ENCODE measurements at places on chromosomes 11 and 22.

GRCh38 chr22:48389916-48390315, 1437.8 kb downstream of the BRD1 start:
- DNase-seq, result no peak

DNA sequence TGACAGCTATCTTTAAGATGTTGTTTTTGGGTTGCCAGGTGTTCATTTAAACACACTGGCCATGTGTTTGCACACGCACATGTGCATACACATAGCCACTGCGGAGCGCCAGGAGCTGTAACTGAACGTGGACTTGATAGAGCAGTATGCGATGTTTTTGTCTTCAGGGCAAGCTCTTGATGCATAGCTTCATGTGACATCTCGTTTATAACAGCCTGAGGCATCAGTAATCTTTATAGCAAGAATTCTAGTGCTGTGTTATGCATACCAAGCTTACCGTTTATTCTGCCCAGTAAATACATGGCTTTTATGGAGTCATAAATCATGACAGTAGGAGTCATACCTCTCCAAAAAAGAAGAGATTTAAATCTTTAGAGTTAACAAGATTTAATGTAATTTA, 87.0 kb downstream of the ATXN10 start:
- no peak for DNase-seq

GRCh38 chr11:118652681-118653181, 26.7 kb downstream of the TREH start:
- DNase-seq, result no peak

DNA sequence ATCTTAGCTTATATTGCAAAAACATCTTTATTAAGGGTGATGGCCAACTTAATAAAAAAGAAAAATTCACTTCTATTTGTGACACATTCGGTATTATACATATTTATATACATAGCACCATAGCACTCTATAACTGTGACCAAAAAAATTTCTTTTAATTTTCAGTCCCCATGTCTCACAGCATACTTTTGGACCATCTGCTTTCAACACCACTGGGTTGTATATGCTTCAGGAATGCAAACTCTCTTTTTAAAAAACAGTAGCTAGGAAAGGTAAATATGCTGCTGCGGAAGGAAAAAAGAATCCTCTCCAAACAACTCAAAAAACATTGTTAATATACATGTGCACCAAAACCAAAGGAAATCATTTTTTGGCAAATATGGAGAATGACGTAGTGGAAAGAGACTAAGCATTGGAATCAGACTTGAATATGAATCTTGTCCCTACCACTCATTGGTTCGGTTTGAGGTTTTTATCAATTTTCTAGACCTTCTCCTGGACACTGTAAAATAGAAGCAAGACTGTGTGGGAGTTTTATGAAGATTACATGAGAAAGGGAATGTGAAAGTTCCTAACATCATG, 227.9 kb downstream of the BLID start:
- DNase-seq, result no peak

- no peak for DNase-seq
Measured at GRCh38 chr22:39474351-39475111, 17.7 kb downstream of the MGAT3 start.

- DNase-seq, result no peak
Measured at GRCh38 chr11:117127171-117127901, 16.8 kb upstream of the PAFAH1B2 start.

DNA sequence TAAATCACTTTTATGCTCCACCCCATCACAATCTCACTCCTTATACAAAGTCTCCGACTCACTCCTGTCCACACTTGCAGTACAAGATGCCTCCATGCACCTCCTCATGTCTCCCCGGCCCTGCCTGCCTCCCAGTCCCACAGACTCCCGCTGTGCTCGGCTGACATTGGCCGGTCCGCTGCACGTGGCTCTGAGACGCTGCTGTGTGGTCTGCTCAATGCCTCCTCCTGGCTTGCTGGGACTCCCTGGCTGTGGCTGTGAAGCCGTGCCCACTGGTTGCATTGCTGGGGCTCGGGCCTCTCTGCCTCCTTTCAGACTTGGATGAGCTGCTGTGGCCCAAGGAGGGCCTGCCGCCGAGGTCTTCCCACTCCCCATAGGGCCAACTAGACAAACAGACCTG, 224.0 kb upstream of the B3GAT1 start:
- DNase-seq, result no peak

DNA sequence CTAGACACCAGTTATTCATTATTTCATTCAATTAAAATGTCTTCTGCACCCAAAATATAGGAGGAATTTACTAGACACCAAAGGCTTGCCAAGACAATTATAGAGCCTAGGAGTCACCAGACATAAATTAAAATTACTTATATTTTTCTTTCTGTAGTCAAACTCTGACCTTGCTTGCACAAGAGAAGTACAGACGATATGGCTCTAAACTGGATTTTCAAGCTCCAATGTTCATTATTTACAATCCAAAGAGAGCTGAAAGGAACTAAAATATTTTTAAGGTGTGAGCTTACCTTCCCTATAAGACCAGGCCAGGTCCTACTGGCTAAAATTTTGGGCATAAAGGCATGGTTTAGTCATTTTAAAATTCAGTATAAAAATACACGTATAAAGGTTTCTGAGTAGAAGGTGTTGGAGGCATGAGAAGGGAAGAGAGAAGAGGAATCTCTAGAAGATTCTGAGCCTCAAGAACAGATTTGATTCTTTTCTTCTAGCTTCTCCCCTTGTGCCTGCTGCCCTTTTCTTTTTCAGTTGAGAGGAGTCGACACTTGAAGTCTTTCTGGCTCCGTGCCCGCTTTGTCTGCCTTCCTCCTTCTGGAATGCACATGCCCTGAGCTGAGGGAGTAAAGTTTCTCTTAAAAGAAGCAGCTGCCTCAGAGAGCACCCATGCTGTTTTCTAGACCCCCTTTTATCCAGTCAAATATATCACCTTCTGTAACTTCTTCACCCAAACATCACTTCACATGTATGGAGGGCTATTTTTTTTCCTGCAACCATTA, 13.5 kb downstream of the C11orf97 start:
- DNase-seq, result no peak

DNA sequence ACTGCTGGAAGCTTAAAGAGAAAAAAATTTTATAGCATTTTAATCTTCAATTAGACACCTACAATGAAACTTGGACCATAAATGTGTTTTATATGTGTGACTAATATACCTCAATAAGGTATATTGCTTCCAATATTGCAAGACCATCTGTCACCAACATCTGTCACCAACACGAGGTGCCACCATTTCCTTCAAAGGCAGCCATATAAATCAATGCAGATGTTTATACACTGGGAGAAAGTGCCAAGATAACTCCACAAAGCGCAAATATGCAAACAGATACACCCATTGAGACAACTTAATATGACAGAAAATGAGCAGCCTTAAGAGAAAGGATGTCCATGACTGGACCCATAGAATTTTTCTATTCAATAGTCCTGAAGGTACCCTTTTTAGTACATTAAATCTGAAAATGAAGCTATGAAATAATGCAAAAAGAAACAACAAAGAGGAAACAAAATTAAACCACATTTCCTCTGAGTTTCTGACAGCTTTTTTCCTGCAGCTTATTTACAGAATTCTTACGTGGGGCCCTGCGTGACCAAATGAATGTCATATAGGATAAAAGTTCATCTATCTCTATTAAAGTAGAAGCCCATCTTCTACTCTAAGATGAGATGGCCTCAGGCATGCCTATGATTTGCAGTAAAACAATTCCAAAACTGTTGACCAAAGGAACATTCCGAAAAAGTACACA, 12.5 kb downstream of the MPZL3 start:
- DNase-seq, result no peak

DNA sequence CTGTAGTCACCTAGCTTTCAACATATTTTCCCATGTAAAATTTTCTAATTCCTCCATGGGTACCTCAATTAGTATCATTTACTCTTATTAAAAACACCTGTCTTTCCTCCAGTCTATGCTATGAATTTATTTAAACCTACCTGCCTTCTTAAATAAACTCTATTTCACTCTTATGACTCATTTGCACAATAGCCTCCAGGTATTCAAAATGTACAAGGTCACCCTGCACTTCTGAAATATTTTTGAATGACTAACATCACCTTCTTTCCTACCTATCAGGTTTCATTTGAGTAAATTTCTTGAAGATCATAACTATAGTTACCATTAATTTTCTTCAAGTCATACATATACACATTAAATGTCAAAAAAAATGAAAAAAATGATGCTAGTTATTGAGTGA, 939.7 kb downstream of the DLG2 start:
- DNase-seq, result no peak

GRCh38 chr11:131470216-131470925, 100.0 kb downstream of the NTM start:
- no peak for DNase-seq

GRCh38 chr11:108616549-108616948, 23.0 kb upstream of the EXPH5 start:
- DNase-seq, result no peak

DNA sequence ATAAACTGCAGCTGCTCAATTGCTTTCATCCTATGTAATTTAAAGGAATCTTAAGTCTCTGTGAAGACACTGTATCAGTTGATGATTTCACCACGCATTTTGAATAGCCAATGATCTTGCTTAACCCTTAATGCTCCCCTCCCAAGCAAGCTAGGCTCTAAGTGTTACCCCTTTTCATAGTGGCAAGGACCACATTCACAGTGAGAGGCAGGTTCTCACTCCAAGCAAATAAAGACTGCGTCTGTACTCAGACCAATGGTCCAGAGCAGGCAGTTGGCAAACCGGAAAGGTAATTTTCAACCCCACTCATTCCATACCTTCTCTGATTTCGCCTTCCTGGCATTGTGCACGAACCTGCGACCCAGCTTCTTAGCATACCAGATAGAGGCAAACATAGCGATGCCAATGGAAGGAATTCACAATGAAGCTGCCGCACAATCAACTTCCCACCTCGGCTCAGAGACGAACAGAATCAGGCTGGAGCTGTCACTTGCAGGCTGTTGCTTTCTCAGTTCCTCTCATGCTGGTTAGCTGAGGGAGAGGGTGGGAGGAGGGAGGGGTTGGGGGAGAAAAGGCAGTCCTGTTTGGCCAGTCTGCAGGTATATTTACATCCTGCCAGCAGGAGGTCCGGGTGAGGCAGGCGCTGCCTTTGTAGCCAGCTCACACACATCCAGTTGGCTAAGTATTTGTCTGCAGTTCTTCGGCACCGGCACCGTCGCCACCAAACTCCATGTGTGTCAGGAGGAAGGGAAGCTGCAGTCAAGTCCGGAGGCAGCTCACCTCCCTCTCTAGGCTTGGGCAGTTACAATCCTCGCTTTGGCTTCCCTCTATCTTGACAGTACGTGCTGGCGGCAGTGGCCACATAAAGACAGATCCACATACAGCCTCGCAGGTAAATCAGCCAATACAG, 1151.2 kb upstream of the CCDC90B start:
- DNase-seq, result no peak

- DNase-seq, result no peak
Measured at GRCh38 chr11:4881188-4881587, 512 bp upstream of the OR51T1 start.

- DNase-seq, result no peak
Measured at GRCh38 chr11:65968600-65969482, 7.3 kb downstream of the SART1 start.

DNA sequence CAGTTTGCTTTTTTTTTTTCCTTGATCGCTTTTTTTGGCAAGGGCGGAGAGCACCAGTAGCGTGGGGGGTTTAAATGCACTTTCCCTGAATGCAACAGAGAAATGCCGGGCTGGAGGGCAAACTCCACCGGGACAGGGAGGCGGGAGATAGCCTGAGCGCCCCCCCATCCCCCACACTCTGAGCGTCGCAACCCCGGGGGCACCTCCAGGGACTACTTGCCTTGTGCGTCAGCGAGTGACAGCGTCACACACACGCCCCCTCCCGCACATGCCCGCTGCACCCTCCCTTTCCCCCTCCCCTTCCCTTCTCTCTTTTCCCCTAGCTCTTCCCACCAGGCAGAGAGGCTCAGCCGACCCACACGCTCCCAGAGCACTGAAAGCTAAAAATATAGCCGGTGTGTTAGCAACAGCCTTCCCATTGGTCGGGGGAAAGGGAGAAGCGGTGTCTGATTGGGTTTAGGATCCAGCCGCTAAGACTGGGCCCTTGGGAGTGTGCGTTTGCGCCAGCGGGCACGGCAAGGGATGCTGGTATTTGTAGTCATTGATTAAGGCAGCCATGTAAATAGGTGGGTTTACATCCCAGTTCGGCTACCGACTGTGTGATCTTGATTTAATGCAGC, 1.7 kb upstream of the TOB2 start:
- peak; percentile 88 for DNase-seq

GRCh38 chr11:12215181-12215593, 104.8 kb downstream of the MICAL2 start:
- no peak for DNase-seq

DNA sequence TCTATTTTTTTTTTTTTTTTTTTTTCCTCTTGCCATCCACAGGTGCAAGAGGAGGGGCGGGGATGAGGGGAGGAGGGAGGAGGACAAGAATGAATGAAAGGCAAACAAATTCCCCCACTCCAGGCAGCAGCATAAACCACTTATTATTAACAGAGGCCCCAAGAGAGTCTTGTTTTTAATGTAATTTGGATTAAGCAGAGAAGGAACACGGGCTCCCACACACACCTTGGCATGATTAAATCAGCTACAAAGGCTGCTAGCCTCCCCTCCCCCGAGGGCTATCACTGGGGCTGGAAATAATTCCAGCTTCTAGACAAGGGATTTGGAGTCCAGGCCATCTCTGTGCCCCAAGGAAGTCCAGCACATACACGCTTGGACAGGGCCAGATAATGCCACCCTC, 93.4 kb upstream of the DRD2 start:
- DNase-seq, result no peak

DNA sequence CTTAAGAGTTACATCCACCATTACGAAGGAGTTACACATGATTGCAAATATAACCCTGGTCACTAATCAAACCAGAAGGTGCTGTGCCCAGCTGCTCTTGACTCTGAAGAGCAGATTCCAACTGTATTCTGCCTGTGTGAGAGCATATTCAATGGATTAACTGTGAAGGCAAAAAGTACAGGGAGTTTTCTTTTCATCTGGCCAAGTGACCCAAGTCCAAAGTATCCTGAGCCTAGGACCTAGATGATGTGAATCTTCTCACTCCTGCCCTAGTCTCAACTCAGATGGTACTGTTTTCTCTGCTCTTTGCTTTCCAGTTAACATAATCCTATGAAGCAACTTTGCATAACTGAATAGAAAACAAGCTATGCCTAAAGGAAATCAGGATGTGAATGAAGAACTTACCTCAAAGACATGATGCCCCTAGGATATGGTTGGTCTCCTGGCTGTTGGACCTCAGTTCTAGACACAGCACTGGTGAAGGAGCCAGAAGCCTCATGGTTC, 105.9 kb downstream of the C11orf58 start:
- DNase-seq, result no peak

DNA sequence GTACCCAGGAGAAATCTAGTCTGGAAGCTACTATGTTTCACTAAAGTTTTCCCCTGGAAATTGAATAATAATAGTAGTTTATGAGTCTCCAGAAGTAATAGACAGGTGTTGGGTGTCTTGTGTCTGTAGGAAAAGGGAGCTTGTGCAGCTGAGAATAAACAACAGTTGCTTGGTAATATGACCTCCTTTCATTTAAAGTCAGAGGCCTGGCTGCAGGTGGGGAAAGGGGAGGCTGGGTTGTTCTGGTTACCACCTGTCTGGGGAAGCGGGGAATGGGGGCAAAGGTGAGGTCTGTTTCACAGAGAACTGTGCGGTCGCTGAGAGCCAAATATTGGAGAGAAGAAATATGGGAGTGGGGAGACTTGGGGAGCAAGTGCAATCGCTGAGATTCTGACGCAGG, 3.3 kb upstream of the GRAMD1B start:
- no peak for DNase-seq
